ENCODE measurements at places on chromosomes 7 and 10.

- DNase-seq: no peak
These were observed 2.5 kb downstream of the USP54 start for GRCh38 chr10:73588656-73589055.

GRCh38 chr10:96641396-96642295, 54.8 kb upstream of the TM9SF3 start:
- DNase-seq: no peak

DNA sequence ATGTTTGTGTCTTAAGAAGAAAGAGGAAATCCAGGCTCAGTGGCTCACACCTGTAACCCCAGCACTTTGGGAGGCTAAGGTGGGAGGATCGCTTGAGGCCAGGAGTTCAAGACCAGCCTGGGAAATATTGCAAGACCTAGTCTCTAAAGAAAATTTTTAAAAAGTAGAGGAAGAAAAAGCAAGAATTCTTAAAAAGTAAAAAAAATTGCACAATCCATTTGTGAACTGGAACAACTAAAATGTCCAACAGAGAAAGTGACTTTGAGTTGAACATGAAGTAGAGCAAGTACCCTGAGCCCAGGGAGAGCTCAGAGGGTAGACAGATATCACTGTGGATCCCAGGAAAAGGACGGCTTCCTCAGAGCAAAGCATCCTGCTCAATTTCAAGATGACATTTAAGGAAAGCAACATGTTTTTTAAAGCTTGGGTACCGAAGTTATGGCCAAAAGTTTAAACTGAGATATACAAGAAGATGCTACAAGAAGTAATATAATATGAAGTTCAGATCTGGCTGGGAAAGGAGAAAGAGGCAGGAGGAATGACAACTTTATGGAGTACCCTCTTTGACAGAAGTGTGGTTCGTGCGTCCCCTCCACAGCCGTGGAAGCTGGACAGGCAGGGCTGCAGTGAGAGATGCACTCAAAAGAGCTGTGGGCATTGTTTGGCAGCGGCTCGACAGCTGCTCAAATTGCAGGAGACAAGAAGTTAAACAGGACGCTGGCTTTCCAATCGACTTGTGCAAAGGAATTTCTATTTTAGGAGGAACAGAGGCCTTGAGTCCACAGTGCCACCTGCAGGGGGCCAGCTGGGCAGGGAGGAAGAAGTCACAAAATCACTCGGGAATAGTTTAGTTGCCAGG, 201.3 kb downstream of the JCAD start:
- DNase-seq: no peak

- no peak for DNase-seq
These were observed 657 bp upstream of the TMEM178B start for GRCh38 chr7:141073173-141073640.

DNA sequence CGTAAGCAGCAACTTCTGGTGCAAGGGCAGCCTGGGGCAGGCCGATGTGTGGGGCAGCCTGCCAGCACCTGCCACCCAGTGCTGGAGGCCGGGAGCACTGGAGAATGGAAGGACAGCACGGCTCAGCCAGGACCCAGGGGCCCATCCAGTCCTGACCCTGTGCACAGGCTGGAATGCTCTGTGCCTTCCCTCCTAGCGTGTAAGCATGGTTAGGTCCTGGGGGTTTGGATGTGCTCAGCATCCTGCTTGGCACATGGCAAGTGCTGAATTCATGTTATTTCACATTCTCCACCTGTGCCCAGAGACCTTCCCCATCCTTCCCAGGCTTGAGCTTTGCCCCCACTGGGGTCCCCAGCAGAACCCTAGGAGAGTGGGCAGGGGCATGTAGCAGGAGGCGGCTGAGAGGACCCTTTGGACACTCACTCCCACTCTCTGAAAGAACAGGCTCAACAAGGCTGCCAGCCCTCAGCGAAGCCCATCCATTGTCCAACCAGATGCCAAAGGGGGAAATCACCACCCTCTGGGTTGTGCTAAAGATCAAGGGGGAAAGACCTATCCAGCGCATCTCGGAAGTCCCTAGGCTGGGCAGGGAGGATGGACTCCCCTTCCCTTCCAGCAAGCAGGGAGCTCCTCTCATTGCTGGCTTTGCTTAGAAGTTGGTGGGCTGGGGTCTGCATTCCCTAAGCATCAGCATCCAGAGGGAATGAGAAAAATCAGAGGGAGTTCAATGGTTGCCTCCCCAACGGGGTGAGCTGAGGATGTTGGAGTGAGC, 29.7 kb downstream of the ANXA8 start:
- DNase-seq: no peak

- DNase-seq: no peak
These were observed 67.8 kb downstream of the WDR37 start for GRCh38 chr10:1123972-1124371.

- no peak for DNase-seq
These were observed 55.6 kb upstream of the CAMK2B start for GRCh38 chr7:44380831-44381493.

- no peak for DNase-seq
These were observed 629 bp upstream of the DNAJC9 start for GRCh38 chr10:73247509-73248258.

DNA sequence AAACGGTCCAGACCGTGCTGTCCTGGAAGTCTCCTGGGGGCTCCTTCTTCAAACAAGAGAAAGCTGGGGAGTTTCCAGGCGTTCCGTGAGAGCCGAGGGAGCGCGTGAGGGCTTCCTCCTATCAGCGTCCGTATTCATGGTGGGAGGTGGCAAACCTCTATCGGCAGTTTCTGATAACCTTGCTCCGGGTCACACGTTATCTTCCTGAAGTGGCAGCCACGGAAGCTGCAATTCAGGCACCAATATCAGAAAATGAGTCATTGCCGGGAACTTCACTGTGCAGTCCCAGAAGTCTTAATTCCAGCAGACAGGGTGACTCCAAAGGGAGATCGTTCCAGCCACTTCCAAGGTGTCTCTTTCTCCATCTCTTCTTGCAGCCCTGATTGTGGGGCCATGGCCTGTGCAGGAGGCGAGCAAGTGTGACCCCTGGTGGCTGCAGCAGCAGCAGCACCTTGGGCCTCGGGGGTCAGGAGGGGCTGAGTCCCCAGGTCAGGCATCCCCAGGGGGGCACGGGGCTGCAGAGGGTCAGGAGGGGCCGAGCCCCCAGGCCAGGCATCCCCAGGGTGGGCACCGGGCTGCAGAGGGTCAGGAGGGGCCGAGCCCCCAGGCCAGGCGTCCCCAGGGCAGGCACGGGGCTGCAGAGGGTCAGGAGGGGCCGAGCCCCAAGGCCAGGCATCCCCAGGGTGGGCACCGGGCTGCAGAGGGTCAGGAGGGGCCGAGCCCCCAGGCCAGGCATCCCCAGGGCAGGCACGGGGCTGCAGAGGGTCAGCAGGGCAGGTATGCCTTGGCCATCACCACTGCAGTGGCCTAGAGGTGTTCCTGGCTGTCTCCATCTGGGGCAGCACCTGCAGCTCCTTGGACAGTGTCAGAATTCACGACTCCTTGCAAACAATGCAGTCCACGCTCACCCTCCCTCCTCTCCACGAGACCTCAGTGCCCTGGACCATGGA, 538.7 kb downstream of the DNAJB6 start:
- no peak for DNase-seq

- no peak for DNase-seq
These were observed 10.2 kb upstream of the UTF1 start for GRCh38 chr10:133219782-133220181.

- no peak for DNase-seq
These were observed 6.0 kb upstream of the MKLN1 start for GRCh38 chr7:131321656-131322055.

GRCh38 chr10:100823194-100823593, 77.8 kb downstream of the PAX2 start:
- DNase-seq: no peak

- no peak for DNase-seq
These were observed 13.9 kb upstream of the LRMDA start for GRCh38 chr10:75417522-75417927.

GRCh38 chr7:29044554-29044953, 86.4 kb upstream of the TRIL start:
- no peak for DNase-seq

GRCh38 chr10:78600740-78601139, 468.0 kb upstream of the ZMIZ1 start:
- no peak for DNase-seq

GRCh38 chr10:57222129-57222528, 861.1 kb upstream of the ZWINT start:
- DNase-seq: no peak

- no peak for DNase-seq
These were observed 14.6 kb downstream of the FGL2 start for GRCh38 chr7:77184990-77185389.

DNA sequence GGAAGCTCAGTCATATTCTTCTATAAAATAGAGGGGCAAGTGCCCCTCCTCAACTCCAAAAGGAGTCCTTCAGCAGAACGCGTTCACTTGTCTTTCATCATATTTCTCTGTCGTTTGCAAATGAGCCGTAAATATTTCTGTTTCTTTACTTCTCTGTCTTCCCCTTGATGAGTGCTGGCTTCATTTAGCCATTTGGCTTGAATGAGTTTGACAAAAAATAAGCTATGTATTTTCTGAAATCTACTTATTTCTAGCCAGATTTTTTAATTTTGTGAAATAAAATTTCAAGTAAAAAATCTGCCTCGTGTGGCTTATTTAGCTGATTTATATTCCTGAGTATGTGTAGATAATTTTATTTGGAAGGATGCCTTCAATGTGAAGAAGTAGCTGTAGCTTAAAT, 170.8 kb upstream of the DGKB start:
- no peak for DNase-seq

DNA sequence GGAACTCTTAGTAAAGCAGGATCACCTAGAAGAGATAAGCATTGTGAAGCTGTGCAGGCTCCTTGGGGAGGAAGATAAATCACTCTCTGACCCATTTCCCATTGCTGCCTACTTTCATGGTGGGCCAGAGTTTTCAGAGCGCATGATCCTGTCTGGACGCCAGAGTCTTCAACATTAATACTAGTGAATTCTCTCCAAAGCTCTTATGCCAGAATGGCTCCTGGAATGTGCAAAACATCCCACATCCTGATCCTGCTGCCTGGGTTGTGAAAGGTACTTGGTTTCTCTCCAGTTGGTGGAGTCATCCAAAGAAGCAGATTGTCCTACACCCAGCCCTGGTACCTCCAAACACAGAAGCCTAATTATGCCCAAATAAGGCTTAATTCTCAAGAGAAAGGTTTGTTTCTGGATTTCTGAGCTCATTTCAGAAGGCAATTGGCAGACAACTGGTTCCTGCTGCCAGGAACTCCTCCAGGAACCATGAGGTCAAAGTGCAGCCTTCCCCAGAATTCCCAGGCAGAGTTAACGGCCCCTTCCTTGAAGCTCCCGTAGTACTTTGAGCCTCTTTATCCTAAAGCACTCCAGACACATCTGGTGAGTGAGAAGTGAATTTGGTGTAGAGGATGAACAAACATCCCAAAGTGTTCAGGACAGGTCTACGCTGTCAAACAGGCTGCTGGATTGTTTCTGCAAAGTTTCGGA, 495.2 kb downstream of the PLXNA4 start:
- no peak for DNase-seq

DNA sequence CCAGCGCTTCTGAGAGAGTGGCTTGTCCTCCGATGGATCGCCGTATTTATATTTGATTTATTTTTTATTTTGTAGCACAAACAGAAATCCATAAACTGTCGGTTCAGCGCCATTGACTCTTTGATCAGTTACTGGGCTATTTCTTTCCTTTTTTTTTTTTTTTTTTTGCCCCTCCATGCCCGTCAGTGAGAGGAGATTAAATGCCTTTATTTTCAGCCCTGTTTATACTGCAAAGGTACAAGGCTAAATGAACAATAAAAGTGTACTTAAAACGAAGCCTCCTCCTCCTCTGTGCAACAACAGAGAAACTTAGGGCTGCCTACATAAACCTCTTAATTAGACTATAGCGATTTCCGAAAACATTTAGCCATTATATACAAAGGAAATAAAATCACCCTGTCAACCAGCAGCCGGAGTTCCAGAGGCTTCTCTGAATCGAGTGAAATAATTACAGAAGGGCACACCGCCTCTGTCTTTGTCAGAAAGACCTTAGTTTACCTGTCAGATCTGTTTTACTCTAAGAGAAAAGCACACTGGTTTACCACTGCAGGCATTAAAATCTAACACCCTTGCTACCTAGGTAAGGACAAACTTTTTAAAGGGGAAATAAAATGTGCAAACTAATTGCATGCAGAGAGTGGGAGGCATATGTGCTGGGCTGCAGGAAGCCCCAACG, 3.5 kb downstream of the EBF3 start:
- no peak for DNase-seq

- DNase-seq: no peak
These were observed 91.0 kb downstream of the MICALL2 start for GRCh38 chr7:1368184-1368681.

DNA sequence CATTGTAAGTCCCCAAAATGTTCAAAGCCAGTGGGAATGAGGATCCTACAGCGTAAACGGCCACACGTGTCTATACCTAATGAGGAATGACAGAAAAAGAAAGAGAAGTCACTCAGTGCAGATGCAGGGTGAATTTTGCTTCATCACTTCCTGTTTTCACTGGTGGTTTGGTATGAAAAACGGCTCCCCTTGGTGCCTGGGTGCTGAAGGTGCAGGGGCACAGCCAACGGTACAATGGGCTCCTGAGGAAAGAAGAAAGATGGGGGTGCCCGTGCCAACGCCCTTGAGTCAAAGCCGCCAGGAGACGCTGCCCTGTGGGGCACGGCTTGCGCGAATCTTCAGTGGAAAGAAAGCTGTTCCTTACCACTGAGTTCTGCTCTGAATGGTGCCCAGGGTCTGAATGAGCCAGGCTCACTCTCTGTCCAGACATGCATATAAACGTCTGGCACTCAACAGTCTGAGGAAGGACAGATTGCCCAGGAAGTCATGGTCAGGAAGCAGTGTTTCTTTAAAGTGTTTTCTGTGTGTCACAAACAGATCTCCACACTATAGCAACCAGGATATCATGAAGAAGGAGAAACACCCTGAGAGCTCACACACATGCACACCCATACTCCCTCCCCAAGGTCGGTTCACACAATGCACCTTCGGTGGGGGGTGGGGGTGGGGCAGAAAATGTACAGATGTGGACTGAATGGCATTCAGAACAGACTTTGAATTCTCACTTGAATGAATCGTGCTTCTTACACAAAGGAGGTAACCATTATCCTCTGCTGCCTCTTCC, 105.8 kb downstream of the ELMO1 start:
- no peak for DNase-seq

- no peak for DNase-seq
These were observed 107.7 kb upstream of the BTBD16 start for GRCh38 chr10:122163174-122164022.

DNA sequence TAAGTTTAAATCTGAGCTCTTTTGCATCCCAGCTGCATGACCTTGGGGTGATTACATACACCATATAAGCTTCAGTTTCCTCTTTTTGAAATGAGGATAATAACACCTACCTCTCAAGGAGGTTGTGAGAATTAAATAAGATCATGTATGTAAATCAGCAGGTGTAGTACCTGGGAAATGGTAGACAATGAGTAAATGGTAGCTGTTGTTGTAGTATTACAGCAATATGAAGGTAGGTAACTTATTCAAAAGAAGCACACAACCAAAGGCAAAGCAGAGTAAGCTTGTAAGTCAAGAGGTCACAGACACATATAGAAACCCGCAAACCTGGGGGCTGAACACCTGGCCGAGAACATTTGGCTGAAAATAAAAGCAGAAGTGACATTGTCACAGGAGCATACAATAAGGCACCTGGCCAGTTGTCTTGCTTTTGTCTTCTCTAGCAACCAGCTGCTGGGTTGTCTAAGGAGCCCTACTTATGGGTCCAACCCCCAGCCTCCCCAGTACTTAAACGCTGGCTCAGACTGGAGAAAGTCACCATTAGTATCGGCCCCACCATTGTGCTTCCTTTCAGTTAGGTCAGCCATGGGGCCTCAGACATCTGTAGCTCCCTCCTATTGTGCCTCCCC, 203.6 kb upstream of the MKLN1 start:
- no peak for DNase-seq

Measured in NCI-H187 treated with DMSO at 0.1 percent for 48 hours (cell line).